ENCODE measurements at places on chromosomes 6 and 20. TPM values are rescaled to one million over a fixed set of nuclear protein-coding genes. Genes with fewer than 3 reads are reported as not detected.

EPB41L1 gene
- total RNA-seq: 0.54 TPM

EYA4 gene
- total RNA-seq: not detected

PREX1 gene
- total RNA-seq: 264 TPM

RGS19 gene
- total RNA-seq: 50.7 TPM

MLN gene
- not detected for total RNA-seq

HAO1 gene
- total RNA-seq: not detected

DNA sequence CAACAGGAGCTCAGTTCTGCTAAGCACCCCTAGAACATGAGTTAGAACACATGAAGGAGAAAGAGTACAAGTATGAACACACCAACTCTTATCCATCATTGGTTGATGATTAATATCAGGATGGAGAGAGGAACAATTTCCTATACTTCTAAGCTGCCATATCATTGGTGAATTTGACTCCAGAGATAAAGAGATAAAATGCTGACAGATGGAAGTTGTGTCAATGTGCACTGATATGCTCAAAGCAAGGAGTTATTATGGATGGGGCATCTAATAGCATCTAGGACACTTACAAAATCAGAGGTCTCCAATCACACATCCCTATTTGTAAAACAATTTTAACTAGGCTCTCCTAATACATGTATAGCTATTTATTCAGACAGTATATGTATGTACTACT is 145.4 kb downstream of the BFSP1 start:
- no peaks in the 10 kb centered on the region for H3K4me1 ChIP-seq
- no peak for DNase-seq
- no peak overlapping the region for H3K27ac ChIP-seq
- no peak overlapping the region for H3K4me3 ChIP-seq
- H3K36me3 ChIP-seq: no peaks in the 10 kb centered on the region

DNA sequence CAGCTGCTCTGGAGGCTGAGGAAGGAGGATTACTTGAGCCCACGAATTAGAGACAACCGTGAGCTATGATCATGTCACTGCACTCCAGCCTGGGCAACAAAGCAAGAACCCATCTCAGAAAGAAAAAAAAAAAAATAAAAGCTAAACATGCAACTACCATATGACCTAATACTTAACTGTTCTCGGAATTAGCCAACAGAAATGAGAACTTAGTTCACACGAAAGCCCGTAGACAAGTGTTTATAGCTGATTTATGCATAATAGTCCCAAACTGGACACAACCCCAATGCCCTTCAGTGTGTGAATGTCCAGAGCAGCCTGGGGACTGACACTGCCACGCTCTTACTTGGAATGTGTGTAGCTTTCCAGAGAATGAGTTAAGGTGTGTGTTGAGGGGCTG is 211.5 kb upstream of the PROKR2 start:
- no peaks in the 10 kb centered on the region for H3K27me3 ChIP-seq
- H3K4me3 ChIP-seq: no peak overlapping the region
- no peak for DNase-seq
- no peaks in the 10 kb centered on the region for H3K36me3 ChIP-seq
- peaks cover 11% of the 10 kb centered on the region for H3K4me1 ChIP-seq

- H3K36me3 ChIP-seq: no peaks in the 10 kb centered on the region
- no peak overlapping the region for H3K27ac ChIP-seq
- DNase-seq: no peak
- H3K4me3 ChIP-seq: no peak overlapping the region
Observed at GRCh38 chr20:23132293-23132929, 46.3 kb upstream of the CD93 start.

GRCh38 chr6:38348371-38348770 is 291.4 kb downstream of the BTBD9 start:
- no peak overlapping the region for H3K27ac ChIP-seq
- no peak overlapping the region for H3K4me3 ChIP-seq

GRCh38 chr6:208938-209337 is 83.3 kb upstream of the DUSP22 start:
- peaks cover 18% of the 10 kb centered on the region for H3K4me1 ChIP-seq
- H3K36me3 ChIP-seq: no peaks in the 10 kb centered on the region
- no peaks in the 10 kb centered on the region for H3K27me3 ChIP-seq
- DNase-seq: no peak

- no peak for DNase-seq
- H3K27me3 ChIP-seq: no peaks in the 10 kb centered on the region
- H3K27ac ChIP-seq: no peak overlapping the region
- no peaks in the 10 kb centered on the region for H3K36me3 ChIP-seq
Observed at GRCh38 chr6:44133003-44133931, 5.9 kb downstream of the TMEM63B start.

GRCh38 chr6:7906741-7907140 is 3.8 kb downstream of the TXNDC5 start:
- H3K4me3 ChIP-seq: no peak overlapping the region
- DNase-seq: no peak
- no peaks in the 10 kb centered on the region for H3K27me3 ChIP-seq
- H3K4me1 ChIP-seq: peaks cover 12% of the 10 kb centered on the region
- peaks cover 21% of the 10 kb centered on the region for H3K36me3 ChIP-seq

- DNase-seq: no peak
- H3K4me1 ChIP-seq: no peaks in the 10 kb centered on the region
- H3K27ac ChIP-seq: no peak overlapping the region
- peaks cover 98% of the 10 kb centered on the region for H3K36me3 ChIP-seq
- no peak overlapping the region for H3K4me3 ChIP-seq
- H3K27me3 ChIP-seq: no peaks in the 10 kb centered on the region
Observed at GRCh38 chr20:32432277-32432676, 74.1 kb downstream of the ASXL1 start.

GRCh38 chr20:59636766-59637370 is 32.5 kb downstream of the PHACTR3 start:
- no peak overlapping the region for H3K27ac ChIP-seq
- no peaks in the 10 kb centered on the region for H3K27me3 ChIP-seq
- H3K4me3 ChIP-seq: no peak overlapping the region
- no peak for DNase-seq
- no peaks in the 10 kb centered on the region for H3K36me3 ChIP-seq

- no peaks in the 10 kb centered on the region for H3K4me1 ChIP-seq
- no peak overlapping the region for H3K27ac ChIP-seq
- no peaks in the 10 kb centered on the region for H3K36me3 ChIP-seq
- no peak overlapping the region for H3K4me3 ChIP-seq
- DNase-seq: no peak
- no peaks in the 10 kb centered on the region for H3K27me3 ChIP-seq
Observed at GRCh38 chr6:121857551-121857950, 422.1 kb downstream of the GJA1 start.

DNA sequence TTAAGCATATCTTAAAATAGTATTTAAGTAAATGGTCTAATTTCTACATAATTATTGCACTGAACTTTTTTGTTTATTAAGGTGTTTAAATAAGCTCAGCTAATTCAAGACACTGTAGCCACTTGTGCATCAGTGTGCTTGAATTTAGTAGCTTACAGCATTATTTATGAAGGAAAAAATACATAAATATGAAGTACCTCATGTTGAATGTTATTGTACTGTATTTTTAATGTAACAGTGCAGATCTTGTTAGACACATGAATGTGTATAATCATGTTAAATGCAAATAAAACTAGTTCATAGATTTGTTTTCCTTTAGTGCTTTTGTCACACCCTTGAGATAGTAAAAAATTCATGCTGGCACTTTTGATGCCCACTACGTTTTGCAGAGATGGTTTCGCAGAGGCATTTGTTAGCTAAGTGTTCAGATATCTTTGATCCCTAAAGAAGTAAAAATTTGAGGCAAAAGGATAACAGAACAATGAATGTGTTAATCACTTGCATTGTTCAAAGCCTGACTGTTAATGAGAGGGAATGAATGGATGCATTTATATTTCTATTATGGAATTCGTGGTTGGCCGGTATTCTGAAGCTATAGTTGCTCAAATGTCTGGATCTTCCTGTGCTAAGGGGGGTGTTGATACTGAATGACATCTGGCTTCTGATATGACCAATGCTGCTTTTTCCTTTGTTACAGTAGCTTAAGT is 8.8 kb downstream of the BTBD3 start:
- no peaks in the 10 kb centered on the region for H3K36me3 ChIP-seq
- H3K27me3 ChIP-seq: no peaks in the 10 kb centered on the region

- no peaks in the 10 kb centered on the region for H3K36me3 ChIP-seq
- H3K27ac ChIP-seq: no peak overlapping the region
- H3K4me3 ChIP-seq: no peak overlapping the region
- no peak for DNase-seq
- H3K27me3 ChIP-seq: no peaks in the 10 kb centered on the region
Observed at GRCh38 chr20:19015351-19016139, 196.9 kb upstream of the SLC24A3 start.

- no peaks in the 10 kb centered on the region for H3K36me3 ChIP-seq
- no peak for DNase-seq
Observed at GRCh38 chr6:157535340-157536222, 154.6 kb downstream of the ZDHHC14 start.

GRCh38 chr20:33515569-33516216 is 25.8 kb downstream of the CBFA2T2 start:
- no peak for DNase-seq
- H3K27me3 ChIP-seq: no peaks in the 10 kb centered on the region
- no peak overlapping the region for H3K4me3 ChIP-seq

- H3K4me3 ChIP-seq: no peak overlapping the region
- DNase-seq: no peak
- no peak overlapping the region for H3K27ac ChIP-seq
- no peaks in the 10 kb centered on the region for H3K27me3 ChIP-seq
- no peaks in the 10 kb centered on the region for H3K4me1 ChIP-seq
- H3K36me3 ChIP-seq: no peaks in the 10 kb centered on the region
Observed at GRCh38 chr20:50271176-50271575, 80.5 kb downstream of the CEBPB start.

GRCh38 chr6:108286366-108286765 is 8.5 kb upstream of the AFG1L start:
- H3K27ac ChIP-seq: no peak overlapping the region
- no peak overlapping the region for H3K4me3 ChIP-seq
- no peak for DNase-seq
- H3K36me3 ChIP-seq: no peaks in the 10 kb centered on the region

DNA sequence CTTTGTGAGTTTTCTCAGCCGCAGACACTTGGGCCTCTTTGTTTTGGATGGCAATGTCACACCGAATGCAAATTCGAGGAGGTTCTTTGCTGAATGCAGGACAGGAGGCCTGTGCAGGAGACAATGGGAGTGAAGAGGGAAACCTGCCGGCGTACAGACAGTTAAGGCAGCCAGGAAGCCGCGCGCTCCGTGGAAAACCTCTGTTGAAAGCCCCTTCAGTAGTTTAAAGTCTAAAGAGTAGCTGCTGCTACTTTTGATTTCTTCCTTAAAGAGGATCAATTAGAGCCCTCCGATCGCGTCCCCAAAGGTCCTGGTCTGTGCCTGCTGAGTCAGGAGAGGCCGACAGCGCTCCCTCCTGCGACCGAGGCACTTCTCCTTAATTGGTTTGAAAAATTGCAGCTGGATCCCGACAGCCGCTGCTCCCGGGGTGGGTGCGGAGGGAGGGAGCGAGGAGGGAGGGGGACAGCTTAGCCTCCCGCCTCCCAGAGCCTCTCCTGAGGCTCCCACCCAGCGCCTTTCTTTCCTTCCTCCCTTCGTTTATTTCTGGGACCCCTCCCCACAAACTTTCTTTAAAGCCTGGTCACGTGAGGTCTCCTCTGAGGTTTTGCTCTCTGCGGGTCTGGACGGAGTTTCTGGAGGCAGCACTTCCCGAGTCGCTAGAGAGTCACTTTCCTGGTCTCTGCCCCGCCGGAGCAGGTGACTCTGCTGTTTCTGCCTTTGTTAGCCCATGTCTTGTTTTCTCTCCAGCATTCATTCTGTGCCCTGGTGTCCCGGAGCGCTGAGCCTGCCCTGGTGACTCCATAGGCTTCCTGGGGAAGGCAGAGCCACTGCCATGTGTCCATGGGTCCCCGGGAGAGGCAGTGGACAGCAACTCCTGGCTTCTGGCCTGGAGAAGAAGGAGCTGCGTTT is 22.3 kb upstream of the RPP40 start:
- no peaks in the 10 kb centered on the region for H3K4me1 ChIP-seq
- H3K4me3 ChIP-seq: no peak overlapping the region
- H3K27ac ChIP-seq: no peak overlapping the region
- no peak for DNase-seq
- H3K27me3 ChIP-seq: no peaks in the 10 kb centered on the region
- H3K36me3 ChIP-seq: no peaks in the 10 kb centered on the region

DNA sequence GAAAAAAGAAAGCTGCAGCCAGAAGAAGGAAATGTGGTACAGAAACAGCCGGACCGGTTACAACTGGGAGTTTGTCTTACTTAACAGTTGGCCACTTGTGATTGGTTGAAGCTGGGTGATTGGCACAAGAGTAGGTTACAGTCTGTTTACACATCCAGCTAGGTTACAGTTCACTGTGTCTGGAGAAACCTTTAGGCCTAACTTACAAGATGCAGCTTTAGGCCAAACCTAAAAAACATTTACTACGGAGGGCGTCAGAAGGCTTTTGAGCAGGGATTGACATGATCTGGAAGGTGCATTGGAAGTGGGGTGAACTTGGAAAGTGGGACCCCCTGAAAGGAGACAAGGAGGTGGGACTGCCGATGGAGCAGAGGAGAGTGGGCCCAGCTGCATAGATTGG is 122.3 kb downstream of the BANF2 start:
- no peak overlapping the region for H3K4me3 ChIP-seq
- no peak for DNase-seq
- no peaks in the 10 kb centered on the region for H3K27me3 ChIP-seq
- no peak overlapping the region for H3K27ac ChIP-seq
- H3K4me1 ChIP-seq: no peaks in the 10 kb centered on the region

DNA sequence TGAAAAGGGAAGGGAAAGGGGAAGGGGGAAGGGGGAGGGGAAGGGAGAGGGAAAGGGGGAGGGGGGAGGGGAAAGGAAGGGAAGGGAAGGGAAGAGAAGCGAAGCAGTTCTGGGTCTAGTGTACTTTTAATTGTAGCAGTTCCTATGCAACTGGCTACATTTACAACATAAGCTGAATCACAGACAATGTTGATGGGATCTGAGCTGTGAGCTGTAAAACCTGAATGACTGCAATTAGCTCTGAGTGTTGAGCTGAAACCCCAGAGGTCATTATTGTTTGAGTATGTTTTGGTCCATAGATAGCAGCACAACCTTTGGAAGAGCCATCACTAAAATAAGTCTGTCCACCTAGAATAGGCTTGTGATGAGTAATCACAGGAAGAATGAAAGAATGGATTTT is 7.2 kb upstream of the ABHD12 start:
- DNase-seq: no peak
- no peaks in the 10 kb centered on the region for H3K4me1 ChIP-seq
- H3K4me3 ChIP-seq: no peak overlapping the region

All from CD4-positive, CD25-positive, alpha-beta regulatory T cell (primary cell).